Upper lobe of left lung (tissue), 6 donors: ENCODE measurements at places on chromosomes 16 and 17.

- no peak for DNase-seq
Measured at GRCh38 chr17:83196024-83196365, 116.6 kb downstream of the METRNL start.

- DNase-seq: no peak
Measured at GRCh38 chr17:31437720-31438400, 46.4 kb downstream of the RAB11FIP4 start.

DNA sequence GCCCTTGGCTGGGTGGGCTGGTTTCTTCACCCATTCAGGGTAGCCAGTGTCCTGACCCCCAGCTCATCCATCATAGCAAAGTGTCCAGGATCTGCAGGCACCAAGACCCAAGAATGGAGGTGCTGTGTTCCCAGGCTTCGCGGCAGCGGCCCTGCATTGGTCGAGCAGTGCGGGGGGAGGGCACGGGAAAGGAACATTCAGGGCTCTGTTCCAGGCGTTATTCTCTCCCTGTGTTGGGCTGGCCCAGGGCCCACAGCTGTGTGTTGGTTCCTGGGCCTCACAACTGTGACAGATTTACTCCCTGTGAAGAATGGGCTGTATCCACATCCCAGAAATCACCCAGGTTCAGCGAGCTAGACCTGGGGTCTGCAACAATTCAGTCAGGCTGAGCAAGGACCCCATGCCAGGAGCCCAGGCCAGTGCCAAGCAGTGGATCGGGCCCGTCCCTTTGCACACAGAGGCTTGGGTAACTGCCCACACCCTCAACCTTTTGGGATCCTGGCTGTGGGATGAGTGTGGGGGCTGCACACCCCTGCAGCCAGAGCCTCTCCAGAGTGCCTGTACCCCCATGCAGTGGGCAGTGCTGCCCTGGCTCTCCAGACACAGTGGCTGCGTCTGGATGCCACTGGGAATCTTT is 10.0 kb downstream of the GPT2 start:
- peak; percentile 26 for DNase-seq

GRCh38 chr17:29291163-29291752 is 2.7 kb downstream of the NUFIP2 start:
- no peak for DNase-seq

DNA sequence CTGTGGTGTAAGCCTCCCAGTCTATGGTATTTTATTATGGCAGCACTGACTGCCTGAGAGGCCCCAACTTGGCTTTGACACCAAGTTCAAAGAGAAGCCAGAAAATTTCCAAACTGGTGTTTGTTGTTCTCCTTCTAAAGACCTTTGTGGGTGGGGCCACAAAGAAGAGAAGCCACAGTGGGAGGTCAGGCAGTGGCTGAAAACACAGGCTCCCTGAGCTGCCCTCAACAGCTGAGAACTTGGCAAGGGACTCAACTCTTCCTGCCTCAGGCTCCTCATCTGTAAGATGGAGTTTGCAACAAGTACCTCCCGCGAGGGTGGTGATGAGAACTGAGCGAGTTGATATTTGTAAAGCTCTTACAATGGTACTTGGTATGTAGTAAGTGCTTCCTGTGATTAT is 18.2 kb downstream of the CES5A start:
- DNase-seq: no peak

GRCh38 chr16:4525634-4526277 is 12.8 kb downstream of the CDIP1 start:
- DNase-seq: no peak

- DNase-seq: no peak
Measured at GRCh38 chr17:34725008-34725407, 145.6 kb downstream of the TMEM132E start.

DNA sequence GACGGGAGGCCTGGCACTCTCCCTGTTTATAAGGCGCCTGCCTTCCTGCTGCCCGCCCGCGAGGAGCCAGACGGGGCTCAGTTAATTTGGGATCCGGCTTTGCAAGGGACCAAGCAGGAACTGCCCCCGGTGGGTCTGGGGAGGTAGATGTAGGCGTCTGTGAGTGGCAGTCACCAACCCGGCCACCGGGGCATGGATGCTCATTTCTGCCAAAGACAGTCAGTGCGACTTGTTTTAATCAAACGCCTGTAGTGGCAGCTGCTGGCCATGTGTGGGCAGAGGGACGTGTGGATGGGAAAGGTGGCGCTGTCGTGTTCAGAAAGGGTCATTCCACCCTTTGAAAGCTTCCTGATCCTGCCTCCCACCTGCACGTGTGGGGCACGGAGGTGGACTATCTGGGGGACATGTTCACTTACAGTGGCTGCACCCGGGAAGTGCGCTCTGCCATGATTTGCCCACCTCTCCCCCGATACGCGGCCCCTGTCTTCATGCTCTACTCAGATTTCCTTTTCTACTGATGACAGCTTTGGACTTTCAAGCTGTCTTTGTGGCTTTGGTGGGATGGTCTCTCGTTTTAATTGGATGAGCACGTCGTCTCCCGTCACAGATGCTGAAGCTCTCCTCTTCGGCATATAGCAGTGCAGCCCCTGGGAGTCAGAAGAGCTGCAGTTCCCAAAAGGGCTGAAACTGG is 60.3 kb upstream of the CIBAR2 start:
- DNase-seq: no peak

GRCh38 chr17:77361986-77362620 is 221.3 kb downstream of the SEC14L1 start:
- DNase-seq: no peak

DNA sequence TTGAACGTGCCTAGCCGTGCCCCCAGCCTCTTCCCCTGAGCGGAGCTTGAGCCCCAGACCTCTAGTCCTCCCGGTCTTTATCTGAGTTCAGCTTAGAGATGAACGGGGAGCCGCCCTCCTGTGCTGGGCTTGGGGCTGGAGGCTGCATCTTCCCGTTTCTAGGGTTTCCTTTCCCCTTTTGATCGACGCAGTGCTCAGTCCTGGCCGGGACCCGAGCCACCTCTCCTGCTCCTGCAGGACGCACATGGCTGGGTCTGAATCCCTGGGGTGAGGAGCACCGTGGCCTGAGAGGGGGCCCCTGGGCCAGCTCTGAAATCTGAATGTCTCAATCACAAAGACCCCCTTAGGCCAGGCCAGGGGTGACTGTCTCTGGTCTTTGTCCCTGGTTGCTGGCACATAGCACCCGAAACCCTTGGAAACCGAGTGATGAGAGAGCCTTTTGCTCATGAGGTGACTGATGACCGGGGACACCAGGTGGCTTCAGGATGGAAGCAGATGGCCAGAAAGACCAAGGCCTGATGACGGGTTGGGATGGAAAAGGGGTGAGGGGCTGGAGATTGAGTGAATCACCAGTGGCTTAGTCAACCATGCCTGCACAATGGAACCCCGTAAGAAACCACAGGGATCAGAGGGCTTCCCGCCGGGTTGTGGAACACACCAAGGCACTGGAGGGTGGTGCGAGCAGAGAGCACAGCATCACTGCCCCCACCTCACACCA is 724 bp downstream of the GAA start:
- peak; percentile 34 for DNase-seq

DNA sequence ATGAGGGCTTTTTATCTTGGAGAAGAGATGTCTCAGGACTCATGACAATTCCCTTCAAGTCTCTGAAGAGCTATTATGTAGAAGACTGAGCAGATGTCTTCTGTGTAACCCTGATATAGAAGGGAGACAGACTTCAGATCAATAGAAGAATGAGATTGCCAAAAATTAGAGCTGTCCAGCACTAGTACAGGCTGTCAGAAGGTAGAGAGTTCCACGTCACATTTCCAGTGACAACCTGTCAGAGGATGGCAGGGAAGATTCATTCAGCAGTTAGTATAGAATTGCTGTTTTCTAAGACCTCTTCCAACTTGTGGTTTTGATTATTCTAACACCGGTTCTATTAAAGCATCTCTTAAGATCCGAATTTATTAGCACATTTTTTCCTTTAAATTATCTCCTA is 520.6 kb downstream of the RBFOX1 start:
- DNase-seq: no peak

DNA sequence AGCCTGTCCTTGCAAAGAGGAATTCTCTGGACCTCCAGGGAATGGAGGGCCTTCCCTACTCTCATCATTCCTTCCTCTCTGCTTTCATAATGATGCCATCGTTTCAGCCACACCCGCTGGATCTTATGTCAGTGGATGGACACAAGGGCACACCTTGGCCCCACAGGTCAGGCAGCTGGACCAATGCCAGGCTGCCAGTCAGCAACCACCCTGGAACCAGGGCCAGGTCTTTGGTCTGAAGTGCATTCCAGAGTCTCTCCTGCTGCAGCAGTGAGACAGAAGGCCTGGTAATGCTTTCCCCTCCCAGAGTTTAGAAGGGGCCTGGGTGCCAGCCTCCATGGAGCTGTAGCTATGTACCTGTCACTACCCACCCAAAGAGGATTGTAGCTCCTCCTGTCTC is 7.4 kb downstream of the C1QL1 start:
- peak; percentile 46 for DNase-seq

- no peak for DNase-seq
Measured at GRCh38 chr17:74009056-74009625, 194.3 kb upstream of the RPL38 start.

GRCh38 chr16:73878611-73879010 is 418.0 kb upstream of the PSMD7 start:
- no peak for DNase-seq

DNA sequence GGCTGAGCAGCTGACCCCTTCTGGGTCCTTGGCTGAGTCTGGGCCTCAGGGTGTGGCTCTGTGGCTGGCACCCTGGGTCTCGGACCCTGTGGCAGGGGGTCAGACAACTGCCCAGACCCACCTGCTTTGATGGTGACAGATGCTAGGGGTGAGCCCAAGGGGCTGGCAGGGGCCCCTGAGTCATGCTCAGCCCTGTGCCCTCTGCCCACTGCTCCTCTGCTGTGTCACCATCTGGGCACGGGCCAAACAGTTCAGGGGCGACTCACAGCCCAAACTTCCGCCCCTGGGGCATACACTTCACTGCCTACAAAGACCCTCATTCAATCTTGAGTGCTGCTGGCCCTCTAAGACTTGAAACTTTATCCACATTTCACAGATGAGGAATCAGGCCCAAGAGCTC is 5.7 kb downstream of the ADGRG1 start:
- DNase-seq: no peak

DNA sequence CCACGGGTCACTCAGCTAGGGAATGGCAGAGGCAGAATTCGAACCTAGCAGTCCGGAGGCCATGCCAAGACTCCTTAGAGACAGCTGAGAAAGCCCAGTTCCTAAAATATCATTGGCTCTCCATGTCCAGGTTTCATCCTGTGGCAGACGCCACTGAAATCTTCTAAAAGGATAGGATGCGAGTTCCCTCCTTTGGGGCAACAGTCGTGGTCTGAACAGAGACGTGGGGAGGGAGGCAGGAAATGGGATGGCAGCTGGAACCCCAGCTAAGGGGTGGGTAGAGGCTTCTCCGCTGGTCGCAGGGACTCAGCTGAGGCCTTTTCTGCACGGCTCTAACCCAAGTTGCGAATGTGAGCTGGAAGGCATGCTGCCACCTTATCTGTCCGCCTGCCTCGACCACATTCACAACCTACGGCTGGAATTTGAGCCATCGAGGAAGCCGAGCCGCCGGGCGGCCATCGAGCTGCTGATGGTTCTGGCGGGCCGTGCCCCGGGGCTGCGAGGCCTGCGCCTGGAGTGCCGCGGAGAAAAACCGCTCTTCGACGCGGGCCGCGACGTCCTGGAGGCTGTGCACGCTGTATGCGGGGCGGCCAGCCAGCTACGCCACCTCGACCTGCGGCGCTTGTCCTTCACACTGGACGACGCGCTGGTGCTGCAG is 1.9 kb upstream of the HSF4 start:
- no peak for DNase-seq
